ENCODE measurements at places on chromosomes 11 and 22. TPM values are rescaled to one million over a fixed set of nuclear protein-coding genes. Genes with fewer than 3 reads are reported as not detected.

GRCh38 chr11:62575156-62575555, 1.5 kb upstream of the EEF1G start:
- DNase-seq, result no peak

DNA sequence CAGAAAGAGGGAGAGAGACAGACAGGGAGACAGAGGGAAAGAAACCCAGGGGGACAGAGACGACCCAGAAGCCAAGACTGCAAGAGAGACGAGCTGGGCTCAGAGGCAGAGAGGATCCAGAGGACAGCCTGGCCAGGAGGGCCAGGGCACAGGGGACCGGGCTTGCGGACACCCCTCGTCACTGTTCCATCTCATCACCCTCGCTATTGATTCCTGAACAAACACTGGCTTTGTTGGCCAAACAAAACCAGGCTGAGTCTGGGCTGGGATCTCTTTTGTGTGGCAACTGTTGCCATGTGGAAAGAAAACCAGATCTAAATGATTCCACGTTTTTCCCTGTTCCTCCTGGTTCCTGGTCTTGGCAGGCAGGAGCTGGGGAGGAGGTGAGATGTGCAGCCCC, 339.4 kb downstream of the MN1 start:
- no peak for DNase-seq

DNA sequence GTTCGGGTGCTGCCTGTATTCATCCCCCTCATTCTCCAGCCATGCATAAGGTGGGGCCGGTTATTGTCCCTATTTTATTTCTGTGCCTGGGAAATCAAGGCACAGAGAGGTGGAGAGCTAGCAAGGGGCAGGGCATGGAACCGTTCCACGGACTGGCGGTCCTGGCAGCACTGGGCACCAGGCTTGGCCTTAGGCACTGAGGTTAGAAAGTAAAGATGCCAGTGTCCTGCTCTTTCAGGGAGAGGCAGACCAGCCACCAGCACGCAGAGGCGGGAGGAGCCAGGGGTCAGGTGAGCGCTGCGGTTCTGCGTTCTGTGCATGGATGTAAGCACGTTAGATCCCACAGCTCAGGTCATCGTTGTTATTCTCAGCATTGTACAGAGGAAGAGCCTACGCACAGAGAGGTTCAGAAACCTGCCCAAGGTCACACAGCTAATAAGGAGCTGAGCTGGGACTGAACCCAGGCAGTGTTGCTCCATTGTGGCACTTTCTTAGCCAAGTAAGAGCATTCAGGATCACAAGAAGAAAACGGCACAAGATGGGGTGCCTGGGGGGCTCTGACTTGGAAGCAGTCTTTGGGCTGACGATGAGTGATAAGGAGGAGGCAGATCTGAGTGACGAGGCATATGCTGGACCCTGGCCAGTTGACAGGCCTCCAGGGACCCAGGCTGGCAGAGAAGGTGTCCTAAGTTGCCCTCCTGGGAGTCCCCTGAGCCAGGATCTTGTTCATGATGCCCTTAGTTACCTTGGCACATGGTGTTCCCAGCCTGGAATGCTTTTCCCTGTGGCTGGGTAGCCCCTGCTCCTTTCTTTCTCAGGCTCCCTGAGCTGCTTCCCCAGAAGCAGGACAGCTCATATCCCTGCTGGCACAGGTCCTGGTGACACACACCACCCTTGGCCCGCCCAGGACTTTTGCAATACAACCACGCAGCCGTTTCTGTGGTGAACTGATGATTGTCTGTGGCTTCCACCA, 41.1 kb downstream of the OSBPL5 start:
- DNase-seq, result peak; percentile 70

DNA sequence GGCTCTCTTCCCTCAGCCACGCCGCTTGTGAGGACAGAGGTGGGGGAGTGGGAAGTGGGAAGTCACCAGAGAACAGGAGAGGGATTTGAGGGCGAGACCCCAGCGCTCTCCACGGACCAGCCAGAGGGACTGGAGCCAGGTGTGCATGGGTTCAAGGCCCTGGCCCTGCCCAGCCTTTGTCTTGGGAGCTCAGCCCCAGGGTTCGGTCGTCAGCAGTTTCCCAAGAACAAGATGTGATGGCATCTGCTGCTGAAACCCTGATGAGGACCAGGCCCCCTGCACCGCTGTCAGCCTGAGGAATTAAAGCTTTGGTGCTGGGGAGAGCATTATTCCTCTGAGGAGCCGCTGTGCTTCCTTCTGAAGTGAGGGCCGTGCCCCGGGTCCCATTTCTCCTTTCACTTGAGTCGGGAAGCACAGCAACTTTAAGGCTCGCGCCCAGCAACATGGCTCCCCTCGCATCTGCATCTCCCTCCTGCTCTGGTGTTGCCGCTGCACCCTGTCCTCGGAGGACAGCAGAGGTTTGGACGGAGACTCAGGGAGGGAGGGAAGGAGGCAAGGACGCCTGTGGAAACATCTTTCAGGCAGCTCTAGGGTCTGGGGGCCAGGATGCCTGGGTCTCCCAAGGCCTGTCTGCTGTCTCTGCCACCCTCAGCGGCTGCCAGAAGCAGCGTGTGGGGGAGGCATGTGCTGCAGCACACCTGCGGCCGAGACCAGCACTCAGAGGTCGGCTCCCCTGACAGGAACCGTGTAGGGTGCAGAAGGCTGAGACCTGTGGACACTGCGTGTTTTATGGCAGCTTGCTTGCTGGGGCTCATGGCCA, 3.8 kb downstream of the IFITM5 start:
- no peak for DNase-seq

The ROM1 gene
- 9.9 TPM for total RNA-seq

The GAL3ST3 gene
- 0.78 TPM for total RNA-seq
